NCI-H82 (cell line): ENCODE measurements at places on chromosomes 2 and 18.

DNA sequence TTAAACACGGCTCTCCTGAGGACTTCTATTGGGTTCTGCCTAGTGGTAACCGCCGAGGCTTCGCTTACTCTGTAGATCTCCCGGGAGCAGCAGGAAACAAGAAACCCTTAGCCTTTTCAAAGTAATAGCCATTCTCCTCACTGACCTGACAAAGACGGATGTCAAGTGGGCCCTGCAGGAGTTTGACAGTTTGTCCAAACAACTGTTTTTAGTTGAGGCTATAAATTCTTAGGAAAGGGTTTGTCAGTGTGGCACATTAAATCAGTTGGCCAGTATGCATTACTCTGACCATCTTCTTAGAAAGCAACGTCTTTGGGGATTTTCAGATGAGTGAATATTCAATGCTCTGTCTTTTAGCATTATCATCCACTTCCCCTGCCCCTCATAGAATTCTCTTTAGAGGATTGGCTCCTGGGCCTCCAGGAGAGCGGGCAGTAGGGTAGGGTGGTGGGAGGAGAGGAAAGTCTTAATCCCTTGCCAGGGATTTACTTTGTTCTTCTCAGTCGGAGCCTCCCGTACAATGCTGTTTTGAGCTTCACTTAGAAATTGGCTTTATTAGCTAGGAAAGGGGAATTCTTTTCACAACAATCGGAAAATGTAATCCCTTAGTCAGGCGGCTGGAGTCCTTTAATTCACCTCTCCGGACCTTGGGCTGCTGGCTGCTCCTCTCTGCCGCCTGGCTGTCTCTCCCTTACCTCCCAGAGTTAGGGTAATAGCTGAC lies 13.3 kb upstream of the C18orf32 start:
- DNase-seq, result peak; percentile 80

GRCh38 chr2:64348386-64349130 lies 105.4 kb upstream of the LGALSL start:
- no peak for DNase-seq

DNA sequence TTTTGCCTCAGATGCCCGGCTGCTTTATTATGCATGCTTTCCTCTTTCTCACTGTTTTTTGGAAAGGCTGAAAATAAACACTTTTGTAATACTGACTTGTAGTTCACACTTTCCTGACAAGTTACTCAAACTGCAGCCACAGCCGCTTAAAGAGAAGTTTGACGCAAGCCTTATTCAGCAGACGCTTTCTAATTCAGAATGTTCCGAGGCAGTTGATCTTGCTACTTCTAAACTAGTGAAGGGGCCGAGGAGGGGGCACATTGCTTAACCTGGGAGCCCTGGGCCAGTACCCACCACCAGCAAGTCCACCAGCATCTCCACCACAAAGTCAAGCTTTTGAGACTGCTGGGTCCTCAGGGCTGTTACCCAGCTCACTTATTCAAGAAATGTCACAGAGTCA lies 71.8 kb upstream of the SPRED2 start:
- no peak for DNase-seq

GRCh38 chr2:226660124-226660523 lies 139.5 kb downstream of the IRS1 start:
- DNase-seq, result no peak

DNA sequence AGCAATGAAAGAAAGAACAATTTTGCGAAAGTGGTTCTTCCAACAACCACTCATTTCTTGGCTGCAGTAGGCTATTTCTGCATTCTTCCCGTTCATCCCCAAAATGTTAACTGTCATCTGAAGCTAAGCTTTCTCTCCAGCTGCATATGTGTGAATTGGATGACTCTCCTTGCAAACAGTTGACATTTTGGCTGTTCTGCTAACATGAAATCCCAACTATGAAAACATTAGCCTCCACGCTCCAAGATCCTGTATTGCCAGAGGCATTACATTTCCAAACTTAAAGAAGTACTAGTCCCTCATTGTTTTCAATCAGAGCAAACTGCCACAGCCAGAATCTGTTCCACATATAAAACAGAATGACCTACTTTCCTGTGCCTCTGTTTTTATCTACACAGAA lies 88.5 kb downstream of the TGIF1 start:
- DNase-seq, result no peak

DNA sequence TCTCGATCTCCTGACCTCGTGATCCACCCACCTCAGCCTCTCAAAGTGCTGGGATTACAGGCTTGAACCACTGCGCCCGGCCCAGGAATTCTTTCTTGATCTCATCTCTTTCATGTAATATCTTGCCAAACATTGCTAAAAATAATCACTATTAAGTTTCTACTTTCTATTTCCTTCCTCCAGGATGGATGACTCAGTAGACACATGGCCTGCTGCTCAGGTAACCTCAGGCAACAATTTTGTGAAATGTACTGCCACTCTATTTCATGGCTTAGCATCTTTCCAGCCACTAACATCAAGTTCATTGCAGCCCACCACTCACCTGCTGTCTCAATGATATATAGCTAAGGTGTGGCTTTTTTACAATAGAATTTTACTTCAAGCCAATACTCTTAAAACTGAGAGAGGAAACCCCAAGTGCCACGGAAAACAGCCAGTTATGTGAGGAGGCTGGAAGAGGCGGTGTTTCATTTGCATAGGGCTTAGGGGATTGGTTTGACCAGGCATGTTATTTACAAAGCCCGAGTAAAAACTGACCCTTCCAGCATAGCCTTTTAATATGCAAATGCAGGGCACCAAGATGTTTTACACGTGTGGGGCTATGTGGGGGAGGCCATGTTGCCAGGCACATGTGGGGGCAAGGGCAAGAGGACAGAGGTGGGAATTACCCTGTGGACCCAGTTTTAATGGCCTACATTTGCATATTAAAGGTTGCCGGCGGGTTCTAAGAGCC lies 11.3 kb upstream of the SUMO1 start:
- no peak for DNase-seq

- no peak for DNase-seq
Observed at GRCh38 chr2:170344663-170345346, 166.9 kb downstream of the MYO3B start.

- peak; percentile 18 for DNase-seq
Observed at GRCh38 chr2:180559771-180560170, 420.6 kb upstream of the UBE2E3 start.

GRCh38 chr2:127776122-127776780 lies 34.7 kb downstream of the WDR33 start:
- DNase-seq, result peak; percentile 79

GRCh38 chr2:71340176-71340575 lies 8.6 kb downstream of the ZNF638 start:
- DNase-seq, result no peak

GRCh38 chr18:53665701-53666100 lies 558.8 kb downstream of the MBD2 start:
- peak; percentile 32 for DNase-seq

DNA sequence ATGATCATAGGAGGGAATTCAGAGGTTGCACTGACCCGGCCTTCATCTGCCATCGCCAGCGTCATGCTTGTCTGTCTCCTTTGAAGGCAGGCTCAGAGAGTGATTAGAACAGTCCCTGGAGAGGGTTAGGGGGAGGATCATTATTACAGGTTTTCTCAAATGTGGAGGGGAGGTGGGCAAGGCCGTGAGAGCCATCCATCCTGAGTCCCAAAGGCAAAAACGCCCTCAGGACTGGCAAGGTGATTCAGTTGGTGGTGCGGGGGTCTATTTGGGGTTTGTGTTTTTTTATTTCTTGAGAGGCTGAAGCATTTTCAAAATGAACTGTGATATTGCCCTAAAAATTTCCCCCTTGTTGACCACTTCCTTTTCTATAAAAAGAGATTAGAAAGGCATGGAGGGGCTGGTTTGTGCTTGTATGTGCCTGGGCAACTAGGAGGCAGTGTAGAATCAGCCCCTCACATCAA lies 39.3 kb upstream of the GYPC start:
- peak; percentile 29 for DNase-seq

GRCh38 chr18:59063300-59063906 lies 76.3 kb upstream of the SEC11C start:
- DNase-seq, result no peak
